ENCODE measurements at places on chromosomes 3 and 15.
A peak's percentile ranks its signal among the peaks of the same experiment; 100 is the strongest.

DNA sequence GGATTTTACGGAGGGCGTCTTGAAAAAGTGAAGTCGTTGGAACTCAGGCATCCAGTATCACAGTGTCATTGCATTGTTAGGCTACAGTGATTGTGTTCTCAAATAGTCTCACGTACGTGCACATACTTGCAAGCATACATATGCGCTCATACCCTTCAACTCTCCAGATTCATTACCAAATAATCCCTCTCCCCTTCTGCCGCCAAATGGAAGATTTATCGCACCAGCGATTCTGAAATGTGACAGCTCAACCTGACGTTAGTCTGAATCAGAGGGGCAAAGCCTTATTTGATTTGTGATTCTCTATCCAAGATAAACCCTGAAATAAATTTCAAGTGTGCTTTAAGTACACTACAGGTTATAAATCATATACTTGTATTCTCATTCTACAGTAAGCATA lies 119.4 kb downstream of the GADL1 start:
- no peak for DNase-seq

GRCh38 chr3:126672340-126672739 lies 17.4 kb upstream of the TXNRD3 start:
- no peak for DNase-seq

- DNase-seq = no peak
These were observed 86.4 kb downstream of the TIGIT start for GRCh38 chr3:114380233-114380651.

DNA sequence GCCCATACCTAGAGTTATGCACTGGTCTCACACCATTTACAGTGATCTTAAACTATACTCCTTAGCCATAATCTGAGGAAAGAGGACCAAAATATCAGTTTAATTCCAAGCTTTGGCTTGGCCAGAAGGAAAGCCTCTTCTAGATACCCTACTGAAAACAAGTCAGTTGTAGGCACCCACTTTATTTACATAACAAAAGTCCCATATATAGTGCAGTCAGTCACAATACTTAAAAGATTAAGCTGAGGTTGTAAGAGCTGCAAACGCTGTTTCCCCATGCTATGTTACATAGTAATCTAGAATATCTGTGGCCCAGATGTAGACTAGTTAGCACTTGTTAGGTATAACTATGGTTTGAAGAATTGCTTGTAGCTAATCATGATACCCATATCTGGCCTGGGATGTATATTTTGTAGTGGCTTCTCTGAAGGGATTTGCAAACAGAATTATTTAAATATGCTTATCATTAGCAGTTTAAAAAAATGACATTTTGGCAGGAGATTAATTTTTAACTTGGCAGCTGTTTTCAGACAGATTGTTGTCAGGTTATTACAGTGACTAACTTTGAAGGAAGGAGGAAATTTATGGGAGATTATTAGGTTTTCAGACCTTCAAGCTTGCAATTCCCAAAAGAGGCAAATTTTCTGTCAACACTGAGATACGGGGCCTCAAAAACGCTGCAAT lies 160.4 kb upstream of the SLC2A2 start:
- no peak for DNase-seq

DNA sequence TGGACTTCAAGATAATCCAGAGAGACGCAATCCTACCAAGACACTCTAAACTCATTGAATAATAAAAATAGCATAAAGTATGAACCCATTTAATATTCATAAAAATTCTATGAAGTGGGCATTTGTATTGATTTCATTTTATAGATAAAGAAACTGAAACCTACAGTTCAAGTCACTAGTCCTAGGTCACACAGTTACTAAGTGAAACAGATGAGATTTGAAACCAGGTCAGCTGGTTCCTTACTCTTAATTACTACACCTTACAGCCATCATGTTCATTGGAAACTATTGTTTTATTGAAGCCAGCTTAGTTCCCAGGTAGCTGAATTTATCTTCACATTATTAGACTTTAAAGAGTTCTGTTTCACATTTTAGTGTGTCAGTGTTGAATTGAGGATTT lies 158.7 kb downstream of the EPHA3 start:
- DNase-seq = no peak

- DNase-seq = no peak
These were observed 6.2 kb downstream of the ZNF385D start for GRCh38 chr3:21744793-21745192.

DNA sequence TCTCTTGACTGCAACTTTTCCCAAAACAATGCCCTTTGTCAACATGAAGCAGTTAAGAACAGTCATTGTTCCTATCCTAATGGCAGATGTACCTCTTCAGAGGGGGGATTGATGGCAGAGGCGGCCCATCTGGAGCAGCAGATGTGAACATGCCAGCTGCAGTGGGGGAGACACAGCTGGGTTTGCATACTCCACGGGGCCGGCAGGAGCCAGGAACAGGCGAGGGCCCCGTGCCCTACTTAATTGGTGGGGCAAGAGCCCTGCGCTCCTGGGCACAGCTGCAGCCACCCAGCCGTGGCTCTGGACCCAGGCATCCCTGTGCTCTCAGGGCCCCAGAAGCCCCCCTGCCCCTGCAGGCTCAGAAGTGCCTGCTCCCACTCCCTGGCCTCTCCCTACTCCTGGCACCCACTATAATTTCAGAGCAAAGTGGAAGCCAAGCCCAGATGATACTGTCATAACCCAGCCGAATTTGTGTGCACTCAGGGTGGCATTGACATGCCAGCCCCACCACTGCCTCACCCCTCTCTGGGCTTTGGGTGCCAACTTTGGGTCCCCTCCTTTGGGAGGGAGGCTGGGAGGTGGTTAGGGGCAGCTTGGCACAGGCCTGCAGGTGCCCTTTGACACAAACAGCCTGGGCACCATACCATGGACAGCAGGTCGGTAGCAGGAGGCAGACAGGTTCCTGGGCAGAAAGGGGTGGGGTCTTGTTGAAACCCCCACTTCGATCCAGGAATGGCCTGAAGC lies 34.6 kb downstream of the ROPN1B start:
- DNase-seq = no peak

- DNase-seq = no peak
These were observed 171.2 kb downstream of the KLHL25 start for GRCh38 chr15:85623315-85624049.

GRCh38 chr3:185717121-185717520 lies 107.7 kb downstream of the IGF2BP2 start:
- peak; percentile 34 for DNase-seq

DNA sequence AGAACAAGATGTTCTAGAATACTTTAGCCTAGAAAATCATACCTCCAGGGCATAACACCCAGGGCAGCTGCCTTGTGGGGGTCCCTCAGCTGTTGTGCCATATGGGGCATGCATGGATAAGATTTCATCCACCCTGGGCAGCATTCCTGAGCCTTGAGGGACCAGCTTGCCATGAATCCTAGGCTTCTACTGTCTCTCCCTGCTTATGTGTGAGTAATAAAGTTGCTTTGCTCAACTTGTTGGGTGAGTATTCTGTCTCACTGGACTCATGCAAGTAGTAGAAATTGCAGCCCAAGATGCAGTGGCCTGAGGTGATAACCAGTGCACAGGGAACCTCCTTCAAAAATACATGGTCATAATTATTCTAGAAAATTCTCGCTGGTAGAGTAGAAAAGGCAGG lies 52.1 kb upstream of the EPHB1 start:
- DNase-seq = no peak

DNA sequence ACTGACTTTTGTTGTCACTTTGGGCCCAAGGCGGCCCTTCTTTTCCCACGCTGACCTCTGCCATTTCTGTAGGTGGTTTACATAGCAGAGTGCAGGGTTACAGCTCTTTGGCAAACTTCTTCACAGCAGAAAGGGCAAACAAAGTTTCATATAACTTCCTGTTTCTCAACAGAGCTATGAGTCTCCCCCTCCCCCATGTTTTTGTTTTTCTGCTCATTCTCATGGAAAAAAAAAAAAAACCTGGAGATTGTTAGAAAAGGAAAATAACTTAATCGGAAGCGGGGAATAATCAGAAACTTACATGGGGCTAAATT lies 342.0 kb upstream of the NR2F2 start:
- DNase-seq = no peak

DNA sequence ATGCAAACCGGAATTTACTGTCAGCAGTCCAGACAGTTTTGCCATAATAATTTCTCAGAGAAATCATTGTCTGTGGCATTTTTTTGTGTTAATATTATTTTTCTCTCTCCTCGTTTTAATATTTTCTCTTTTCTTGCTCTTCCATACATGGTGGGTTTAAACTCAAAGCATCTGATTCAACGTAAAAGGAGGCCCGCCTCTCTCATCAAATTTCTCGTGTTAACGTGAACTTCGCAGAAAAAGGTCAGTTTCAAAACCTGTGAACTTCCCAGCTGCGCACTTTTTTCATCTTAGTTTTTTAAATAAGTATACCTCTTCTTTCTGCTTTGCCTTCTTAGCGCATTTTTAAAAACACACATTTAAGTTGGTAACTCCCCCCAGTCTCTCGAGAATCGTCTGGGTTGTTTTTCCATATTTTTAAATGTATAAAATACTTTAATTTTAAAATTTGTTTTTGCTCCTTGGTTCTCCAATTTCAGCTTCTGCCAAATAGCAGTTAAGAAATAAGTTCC lies 9.1 kb downstream of the SHOX2 start:
- no peak for DNase-seq

- no peak for DNase-seq
These were observed 132.9 kb downstream of the TPRG1 start for GRCh38 chr3:189304465-189305351.

- no peak for DNase-seq
These were observed 21.5 kb upstream of the ZNF609 start for GRCh38 chr15:64438653-64439447.

- no peak for DNase-seq
These were observed 12.6 kb upstream of the STARD5 start for GRCh38 chr15:81336568-81336967.

Measured in cerebellar nuclear complex (tissue), 1 donor.